ENCODE measurements at places on chromosomes 7 and 10.

- no peak for DNase-seq
Measured at GRCh38 chr7:95262875-95263274, 61.5 kb downstream of the PON1 start.

GRCh38 chr7:156026076-156026600, 213.9 kb upstream of the SHH start:
- DNase-seq, result no peak

- DNase-seq, result no peak
Measured at GRCh38 chr7:106640368-106641141, 20.4 kb downstream of the CCDC71L start.

DNA sequence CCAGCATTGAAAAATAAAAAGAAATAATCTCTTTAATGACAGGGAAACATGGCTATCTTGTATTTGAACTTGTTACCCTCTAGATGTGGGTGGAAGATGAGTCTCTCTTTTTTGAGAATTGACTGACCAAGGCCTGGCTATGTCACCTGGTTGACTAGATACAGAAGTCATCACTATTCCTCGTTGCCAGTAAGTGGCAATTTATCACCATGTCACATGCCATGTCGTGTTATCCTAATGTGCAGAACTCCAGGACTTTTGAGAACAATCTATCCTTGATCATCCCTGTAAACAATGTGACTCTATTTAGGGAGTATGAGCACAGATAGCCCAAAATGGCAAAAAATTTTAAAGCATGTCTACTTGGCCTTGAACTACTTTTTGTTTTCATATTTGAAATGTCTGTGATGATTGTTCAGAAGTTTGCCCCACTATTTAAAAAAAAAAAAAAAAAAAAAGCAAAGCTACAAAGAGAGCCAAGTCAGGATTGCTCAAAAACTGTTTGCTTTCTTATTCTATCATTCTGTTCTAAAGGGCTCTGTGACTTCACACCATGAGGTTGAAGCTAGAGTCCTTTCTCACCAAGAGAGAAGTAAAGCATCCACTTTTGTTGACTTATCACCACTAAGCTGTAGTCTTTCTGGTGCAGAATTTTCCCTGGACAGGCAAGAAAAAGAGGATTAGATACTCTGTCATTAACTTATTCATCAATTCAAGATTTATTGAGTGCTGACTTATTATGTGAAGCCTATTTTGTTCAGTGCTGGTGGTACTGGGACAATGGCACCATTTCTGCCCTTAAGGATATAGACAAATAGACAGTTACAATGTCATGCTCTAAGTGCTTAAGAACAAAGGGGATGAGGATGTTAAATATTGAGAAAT, 10.4 kb upstream of the WIPF3 start:
- DNase-seq, result no peak

DNA sequence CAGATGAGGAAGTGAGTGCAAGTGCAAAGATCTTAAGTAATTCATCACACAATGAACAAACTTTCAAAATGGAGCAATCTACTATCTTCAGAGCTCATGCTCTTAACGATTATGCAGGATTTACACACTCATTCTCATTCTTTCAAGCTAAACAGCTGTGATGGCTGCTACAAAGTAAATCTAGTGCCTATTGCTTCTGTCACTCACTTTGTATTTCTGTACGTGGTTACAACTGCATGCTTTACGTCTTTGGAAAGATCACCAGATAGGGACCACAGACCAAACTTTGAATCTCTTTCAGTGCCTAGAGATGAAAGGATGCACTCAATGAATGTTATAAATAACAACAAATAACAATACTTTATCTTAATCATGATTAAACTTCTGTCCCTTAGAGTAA, 194.6 kb downstream of the MAGI2 start:
- DNase-seq, result no peak

- no peak for DNase-seq
Measured at GRCh38 chr7:19099924-19100323, 17.5 kb downstream of the TWIST1 start.

DNA sequence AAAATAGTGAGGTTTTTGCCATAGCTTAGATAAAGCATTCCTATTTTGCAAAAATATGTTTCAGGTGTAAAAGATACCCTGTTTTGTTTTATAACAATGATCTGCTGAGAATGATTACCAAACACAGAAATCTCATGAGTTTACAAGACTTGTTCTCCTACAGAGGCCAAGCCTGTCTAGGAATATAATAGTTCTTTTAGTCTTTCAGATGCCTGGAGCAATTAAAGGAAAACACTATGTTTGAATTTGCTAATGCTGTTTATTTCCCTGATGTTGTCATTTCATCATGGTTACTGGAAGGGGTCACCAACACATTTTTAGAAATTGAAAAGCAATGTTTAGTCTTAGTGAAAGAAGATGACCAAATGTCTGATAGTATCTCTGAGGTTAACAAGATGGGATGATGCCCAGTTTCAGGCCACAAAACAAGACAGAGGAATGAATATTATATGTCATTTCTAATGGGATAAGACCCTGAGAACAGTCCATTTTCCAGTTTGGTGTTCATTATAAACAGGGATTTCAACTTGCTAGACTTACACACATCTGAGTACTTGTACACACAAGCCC, 559.9 kb downstream of the INHBA start:
- no peak for DNase-seq

GRCh38 chr7:117071551-117071950, 118.2 kb downstream of the ST7 start:
- no peak for DNase-seq

Data from Panc1 (cell line).